Stimulated activated CD8-positive, alpha-beta memory T cell treated with anti-CD3 and anti-CD28 coated beads, Interleukin-4, amount 100 ng/mL, for 4 hours (primary cell): ENCODE measurements at places on chromosomes 3 and 15.

GRCh38 chr3:32814361-32814760 lies 3.4 kb upstream of the TRIM71 start:
- no peak for DNase-seq

- DNase-seq, result no peak
Observed at GRCh38 chr3:158167737-158168557, 58.1 kb downstream of the RSRC1 start.

DNA sequence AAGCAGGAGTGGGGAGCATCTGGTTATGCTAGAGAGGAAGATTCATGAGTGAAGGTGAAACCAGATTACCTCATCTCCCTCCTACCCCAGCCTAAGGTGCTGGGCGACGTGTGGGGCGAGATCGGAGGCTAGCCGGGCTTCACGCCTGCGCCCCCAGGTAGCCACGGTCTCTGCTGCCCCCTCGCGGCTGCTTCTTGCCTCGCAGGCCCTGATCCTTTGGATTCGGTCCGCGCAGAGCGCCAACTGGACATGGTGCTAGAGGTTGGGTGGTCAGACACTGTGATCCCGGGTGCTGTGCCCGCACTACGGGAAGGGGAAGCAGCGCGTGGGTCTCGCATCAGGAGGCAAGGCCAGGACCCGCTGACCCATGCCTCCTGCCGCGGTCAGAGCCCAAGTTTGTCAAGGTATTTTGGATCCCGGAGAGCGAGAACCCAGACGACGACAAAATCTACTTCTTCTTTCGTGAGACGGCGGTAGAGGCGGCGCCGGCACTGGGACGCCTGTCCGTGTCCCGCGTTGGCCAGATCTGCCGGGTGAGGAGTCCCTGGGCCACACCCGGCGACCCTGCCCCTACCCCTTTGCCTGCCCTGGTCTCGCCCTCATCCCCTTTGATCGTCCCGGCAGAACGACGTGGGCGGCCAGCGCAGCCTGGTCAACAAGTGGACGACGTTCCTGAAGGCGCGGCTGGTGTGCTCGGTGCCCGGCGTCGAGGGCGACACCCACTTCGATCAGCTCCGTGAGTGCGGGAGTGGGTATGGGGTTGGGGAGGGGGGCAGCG lies 4.2 kb downstream of the SEMA3B start:
- DNase-seq, result peak; percentile 61

GRCh38 chr3:40663280-40663679 lies 138.5 kb downstream of the ZNF621 start:
- no peak for DNase-seq

- no peak for DNase-seq
Observed at GRCh38 chr15:52113708-52114107, 1.1 kb upstream of the BCL2L10 start.

DNA sequence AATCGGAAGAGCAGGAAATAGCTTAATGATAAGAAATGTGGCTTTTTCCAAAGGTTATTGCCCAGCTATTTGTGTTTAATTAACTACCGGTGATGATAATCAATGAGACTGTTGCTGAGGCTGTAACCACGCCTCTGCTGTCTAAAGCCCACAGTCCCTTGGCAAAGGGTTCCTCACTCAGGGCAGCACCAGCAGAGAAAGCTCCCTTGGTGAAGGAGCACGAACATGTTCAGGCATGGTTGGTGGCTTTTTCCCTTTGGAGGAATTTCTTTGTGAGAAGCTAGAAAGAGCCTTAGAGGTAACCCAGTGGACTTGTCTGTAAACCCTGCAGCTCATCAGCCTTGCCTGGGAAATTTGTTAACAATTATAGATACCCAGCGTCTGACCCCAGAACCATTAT lies 7.5 kb upstream of the ST6GAL1 start:
- DNase-seq, result no peak

DNA sequence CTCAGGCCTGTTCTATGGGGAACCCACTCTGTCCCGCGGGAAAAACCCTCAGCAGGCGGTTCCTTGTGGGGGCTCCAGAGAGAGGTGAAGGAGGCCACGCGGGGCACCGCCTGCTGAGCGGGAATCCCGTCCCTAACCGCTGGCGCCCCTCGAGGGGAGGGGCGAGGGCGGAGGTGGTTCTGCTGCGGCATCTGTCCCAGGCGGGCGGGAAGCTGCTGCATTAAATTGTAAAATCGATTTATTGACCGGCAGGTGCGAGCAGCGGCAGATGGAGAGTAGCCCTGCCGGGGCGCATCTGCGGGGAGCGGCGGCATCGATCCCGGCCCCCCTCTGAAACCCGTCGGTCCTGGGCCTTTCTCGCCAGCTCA lies 3.7 kb upstream of the DLL4 start:
- no peak for DNase-seq

DNA sequence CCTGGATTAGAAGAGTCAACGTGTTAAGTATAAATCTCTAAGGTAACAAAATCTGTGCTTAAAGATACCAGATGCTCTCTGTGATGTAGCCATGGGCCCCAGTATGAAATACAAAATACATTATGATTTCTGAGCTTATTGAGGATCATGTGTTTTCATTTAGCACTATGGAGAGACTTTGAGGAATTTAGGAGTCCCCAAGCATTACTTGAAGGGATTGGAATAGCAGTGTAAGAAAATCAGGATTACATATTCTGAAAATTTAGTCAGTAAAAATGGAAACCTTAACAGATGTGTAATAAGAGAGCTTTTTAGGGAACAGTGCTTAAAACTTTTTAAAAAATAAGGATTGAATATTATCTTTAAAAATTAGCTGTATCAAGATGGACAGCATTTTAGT lies 35.5 kb downstream of the ECT2 start:
- no peak for DNase-seq

- DNase-seq, result no peak
Observed at GRCh38 chr15:84079885-84080777, 155.4 kb upstream of the GOLGA6L4 start.

GRCh38 chr3:168138421-168138820 lies 42.7 kb upstream of the GOLIM4 start:
- no peak for DNase-seq

- no peak for DNase-seq
Observed at GRCh38 chr15:38005953-38006808, 71.7 kb downstream of the TMCO5A start.

DNA sequence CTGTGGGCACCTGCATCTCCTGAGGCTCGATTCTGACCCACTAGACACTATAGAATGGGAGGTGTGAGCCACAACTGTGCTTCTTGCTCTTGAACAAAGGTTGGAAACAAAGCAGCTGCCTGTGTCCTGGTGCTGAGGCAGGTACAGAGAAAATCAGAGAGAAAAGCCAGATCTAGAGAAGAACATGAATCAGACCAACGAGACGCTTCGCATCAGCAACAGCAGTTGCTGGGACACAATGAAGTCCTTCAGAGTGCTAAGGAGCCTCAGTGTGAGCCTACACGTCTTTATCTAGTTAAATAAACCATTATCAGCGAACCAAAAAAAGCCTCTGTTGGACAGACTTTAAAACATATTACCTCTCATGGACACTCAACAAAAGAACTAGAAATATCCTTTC lies 86.3 kb upstream of the MEX3B start:
- no peak for DNase-seq

- DNase-seq, result no peak
Observed at GRCh38 chr3:98553021-98553563, 21.3 kb downstream of the GPR15 start.

DNA sequence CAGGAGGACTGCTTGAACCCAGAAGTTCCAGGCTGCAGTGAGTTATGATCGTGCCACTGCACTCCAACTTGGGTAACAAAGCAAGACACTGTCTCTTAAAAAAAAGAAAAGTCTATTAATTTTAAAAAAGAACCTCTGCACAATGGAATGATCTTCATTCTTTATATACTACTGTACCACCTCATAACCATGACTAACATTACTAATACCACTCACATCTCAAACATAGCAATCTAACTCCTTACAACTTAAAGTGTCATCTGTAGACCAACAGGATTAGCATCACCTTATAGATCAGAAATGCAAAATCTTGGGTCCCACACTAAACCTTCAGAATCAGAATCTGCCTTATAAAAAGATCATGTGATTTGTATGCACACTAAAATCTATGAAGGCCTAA lies 48.8 kb upstream of the MAP4 start:
- DNase-seq, result no peak
